Stimulated activated CD4-positive, alpha-beta T cell treated with anti-CD3 and anti-CD28 coated beads, Interleukin-1b, Interleukin-23, amount 100 ng/mL, for 24 hours (primary cell): ENCODE measurements at places on chromosomes 2 and 18.

DNA sequence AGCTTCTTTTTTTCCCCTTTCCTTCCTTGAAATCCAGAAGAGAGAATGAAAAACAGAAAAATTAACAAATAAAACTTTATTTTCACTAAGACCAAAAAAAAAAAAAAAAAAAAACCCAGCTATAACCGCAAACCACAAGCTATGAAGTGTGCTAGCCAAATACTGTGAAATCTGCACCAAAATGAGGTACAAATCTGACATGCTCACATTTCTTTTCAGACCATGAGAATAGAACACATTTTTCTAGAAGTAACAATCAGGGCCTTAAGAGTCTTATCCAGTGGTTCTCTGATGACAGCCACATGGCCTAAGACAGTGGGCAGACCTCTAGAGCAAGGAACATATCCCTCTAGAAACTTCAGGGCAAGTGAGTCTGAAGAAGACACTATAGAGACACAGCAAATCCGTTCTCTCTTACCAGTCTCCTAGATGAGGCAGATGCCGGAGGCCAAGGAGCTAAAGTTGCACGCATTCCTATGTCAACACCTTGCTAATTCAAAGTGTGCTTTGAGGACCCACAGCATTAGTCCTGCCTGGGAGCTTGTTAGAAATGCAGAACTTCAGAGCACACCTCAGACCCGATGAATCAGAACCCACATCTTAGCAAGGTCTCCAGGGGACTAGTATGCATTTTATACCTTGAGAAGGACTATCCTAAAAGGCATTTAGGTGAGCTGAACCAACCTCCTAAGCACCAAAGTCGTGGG is 317.1 kb downstream of the MYCN start:
- no peak for DNase-seq

- peak; percentile 60 for DNase-seq
Observed at GRCh38 chr2:203327901-203328759, at the start of gene ABI2. ABI2 (plus strand) TSS chr2:203328394; CDS start chr2:203328515, 121 bp downstream.

DNA sequence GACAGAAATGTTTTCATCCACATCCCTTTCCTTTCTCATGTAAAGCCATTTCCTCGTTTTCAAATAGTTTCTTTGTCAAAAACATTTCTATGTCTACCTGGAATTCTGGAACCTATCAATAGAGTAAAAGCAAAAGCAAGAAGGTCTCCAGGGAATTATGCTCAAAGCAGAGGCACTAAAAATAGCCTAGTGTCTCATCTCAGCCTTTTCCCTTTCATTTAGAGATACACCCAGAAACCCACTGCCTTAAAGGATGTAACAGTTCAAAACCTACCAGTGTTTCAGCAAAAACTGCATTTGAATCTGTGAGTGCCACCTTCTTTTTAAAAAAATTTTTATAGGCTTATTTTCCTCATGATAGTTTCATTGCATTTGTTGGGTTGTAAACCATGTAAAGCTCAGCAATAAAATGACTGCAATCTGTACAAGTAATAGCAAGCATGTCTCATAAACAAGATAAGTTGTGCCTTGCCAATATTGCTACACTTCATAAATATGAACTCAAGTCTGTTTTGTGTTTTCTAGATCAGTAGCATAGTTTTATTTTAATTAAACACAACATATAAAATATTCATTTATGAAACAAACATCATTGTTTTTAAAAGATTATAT is 927.3 kb upstream of the ACVR2A start:
- DNase-seq: no peak

DNA sequence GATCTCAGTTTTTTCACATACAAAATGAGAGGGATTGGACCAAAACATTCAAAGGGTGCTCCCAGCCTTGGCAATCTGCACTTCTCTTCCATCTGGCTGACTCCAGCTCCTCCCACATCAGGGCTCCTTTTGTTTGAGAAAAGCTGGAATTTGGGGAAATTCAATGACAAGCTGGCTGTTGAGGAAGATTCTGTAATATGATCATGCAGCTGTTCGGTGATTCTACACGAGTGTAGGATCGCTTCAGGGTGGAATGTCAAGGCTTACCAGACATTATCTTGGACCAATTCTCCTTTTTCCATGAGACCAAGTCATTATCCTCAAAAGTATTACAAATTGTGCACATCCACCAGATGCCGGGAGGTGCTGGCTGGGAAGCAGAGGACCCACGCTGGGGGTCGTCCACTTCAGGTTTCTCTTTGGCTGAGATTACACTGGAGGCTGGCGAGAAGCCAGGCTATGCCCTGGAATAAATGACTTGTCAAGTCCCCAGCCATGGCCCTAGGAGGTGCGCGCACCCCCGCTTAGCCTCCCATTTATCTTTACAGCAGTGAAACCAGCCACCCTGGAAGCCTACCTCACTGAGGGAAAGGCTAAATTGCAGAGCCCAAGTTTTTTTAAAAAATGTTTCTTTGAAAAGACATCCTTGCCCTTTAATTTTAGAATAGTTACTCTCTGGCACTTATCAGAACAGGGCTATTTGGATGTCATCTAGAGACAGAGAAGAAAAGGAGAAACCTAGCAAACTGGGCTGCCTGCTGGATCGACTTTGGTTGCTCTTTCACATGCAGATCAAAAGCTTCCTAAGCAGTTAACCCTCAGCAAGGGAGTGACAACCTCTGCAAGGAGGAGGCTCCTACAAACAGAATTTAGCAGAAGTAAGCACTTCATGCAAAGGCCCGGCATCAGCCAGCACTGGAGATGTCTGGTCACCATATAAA is 42.5 kb upstream of the LCLAT1 start:
- DNase-seq: no peak

DNA sequence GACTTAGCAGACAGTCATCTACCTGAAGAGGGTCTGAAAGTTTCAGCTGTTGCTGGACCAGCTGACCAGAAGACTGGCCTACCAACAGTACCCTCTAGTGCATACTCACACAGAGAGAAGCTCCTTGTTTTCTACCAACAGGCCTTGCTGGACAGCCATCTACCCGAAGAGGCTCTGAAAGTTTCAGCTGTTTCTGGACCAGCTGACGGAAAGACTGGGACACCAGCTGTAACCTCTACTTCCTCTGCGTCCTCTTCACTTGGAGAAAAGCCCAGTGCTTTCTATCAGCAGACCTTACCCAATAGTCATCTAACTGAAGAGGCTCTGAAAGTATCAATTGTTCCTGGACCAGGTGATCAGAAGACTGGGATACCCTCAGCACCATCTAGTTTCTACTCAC is 63.2 kb downstream of the ALMS1 start:
- DNase-seq: no peak

- DNase-seq: no peak
Observed at GRCh38 chr2:64641599-64641998, 12.1 kb downstream of the SERTAD2 start.

DNA sequence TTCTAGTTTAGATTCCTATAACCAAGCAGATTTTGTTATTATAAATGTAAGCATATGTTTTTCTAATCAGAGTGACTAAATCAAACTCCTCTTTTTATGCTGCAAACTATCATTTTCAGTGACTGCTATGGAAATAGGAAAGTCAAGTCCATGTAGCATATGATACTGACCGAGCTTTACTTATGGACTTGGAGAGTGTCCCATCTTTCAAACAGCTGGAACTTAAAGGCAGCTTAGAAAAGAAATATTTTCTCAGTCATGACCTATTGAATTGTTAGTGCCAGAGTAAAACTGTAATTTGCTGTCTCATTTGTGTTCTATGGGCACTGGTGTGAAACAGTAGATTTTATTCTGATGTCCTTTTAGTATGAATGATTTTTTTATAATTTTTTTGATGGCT is 76.7 kb downstream of the PHLPP1 start:
- no peak for DNase-seq

- no peak for DNase-seq
Observed at GRCh38 chr18:58856881-58857280, 7.8 kb upstream of the ZNF532 start.

DNA sequence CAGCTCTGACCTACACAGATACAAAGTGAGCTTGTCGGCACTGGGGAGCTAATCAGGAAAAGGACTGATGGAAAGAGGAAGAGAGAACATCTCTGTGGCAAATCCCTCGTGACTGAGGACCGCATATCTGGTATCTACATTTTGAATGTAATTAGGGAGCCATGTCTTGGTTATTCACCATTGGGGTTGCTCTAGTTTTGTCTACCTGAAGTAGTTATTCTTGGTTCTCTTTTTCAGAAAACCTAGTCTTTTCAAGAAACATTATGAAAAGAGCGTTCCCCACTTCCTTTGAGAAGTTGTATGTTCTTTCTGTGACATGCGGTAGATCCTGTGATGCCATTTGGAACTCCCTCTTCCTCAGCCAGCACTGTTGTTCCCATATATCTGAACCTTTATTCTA is 104.4 kb downstream of the DOCK10 start:
- no peak for DNase-seq

DNA sequence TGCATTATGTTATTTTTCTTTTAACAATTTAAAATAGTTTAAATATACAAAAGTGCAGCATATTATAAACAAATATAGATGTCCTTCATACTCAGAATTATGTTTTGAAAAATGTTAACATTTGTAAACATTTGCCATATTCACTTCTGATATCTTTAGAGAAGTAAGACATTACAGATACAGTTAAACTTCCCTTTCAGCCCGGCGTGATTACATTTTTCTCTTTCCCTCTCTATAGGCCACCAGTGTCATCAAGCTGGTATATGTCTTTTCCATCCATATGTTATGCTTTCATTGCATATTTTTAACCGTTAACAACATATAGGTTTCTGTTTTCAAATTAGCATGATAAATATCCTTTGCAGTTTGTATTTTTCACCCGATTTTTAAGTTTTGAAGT is 27.1 kb downstream of the TTC39C start:
- no peak for DNase-seq

GRCh38 chr2:143410082-143410897 is 281.1 kb downstream of the ARHGAP15 start:
- DNase-seq: no peak

DNA sequence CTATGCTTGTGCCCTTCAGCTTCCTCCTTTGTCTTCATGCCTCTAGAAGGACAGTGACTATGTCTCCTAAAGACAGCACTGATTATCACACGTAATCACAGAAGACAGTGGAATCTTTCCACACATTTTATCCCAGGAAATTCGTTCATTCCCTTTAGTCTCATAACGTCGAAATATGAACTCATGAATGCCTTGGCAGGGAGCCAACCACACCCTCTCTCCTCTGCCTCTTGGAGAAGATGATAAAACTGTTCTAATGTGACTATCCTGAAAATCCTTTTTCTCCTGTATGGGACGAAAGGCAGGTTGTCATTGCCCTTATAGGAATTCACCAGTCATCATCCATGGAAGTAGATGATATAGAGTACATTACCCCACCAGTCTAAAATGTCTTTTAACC is 726.6 kb upstream of the FANCL start:
- DNase-seq: no peak

- no peak for DNase-seq
Observed at GRCh38 chr18:52682260-52682659, 342.3 kb downstream of the DCC start.

GRCh38 chr2:134217924-134218323 is 35.9 kb upstream of the MGAT5 start:
- DNase-seq: no peak

DNA sequence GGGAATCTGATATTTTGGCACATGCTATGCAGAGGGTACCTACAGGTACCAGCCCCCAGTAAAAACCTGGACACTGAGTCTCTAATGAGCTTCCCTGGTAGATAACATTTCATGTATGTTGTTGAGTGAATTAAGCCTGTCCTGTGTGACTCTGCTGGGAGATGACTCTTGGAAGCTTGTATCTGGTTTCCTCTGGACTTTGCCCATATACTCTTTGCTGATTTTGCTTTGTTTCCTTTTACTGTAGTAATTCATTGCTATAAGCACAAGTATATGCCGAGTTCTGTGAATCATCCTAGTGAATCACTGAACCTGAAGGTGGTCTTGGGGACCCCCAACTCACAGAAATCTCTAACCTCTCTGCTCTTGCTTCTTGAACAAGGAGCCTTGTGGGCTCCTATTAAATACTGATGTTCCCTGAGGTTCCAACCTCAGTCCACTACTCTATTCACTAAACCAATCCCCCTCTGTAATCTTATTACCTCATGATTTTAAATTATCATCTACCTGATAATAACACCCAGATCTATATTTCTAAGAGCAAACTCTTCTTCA is 94.3 kb upstream of the WDSUB1 start:
- no peak for DNase-seq

DNA sequence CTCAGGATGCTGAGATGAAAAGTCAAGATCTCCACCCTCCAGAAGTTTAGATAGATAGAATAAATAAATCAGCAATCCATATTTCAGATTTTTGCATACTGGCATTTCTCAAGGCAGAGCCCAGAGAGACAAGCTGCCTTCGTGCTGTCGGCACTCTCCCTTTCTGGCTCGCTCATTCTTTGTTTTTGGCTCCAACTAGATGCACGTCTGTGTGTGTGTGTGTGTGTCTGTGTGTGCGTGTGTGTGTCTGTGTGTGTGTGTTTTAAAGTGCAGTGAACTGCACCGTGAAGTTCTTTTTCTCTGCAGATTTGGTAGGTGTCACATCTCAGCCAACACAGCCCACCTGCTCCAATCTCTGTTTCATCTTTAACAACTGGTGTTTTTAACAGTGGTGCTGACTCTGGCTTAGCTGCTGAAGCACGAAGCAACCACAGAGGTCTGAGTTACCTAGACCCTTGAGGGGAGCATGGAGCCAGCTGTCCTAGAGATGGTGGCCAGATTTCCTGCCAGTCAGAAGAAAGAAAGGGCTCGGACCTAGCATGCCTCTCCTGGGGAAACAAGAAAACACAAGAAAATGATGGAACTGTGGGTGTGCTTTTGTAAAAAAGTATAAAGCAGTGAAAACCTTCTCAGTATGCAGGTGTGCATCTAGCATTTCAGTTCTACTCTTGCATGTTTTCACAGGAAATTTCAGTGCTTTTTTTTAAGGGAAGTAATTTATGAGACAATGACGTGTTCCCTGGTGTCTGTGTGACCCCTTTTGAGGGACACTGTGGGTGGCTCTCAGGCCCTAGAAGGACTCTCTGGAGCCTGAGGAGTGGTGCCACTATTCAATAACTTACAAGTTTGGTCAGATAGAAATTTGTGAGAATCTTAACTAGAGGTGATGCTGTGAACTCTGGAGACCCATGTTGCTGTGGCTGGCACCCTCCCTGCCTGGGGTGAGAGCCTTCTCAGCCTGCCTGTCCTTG is 364.3 kb downstream of the RNF144A start:
- DNase-seq: no peak

- no peak for DNase-seq
Observed at GRCh38 chr2:62293151-62293489, 97.2 kb downstream of the B3GNT2 start.

GRCh38 chr2:187117483-187117882 is 268.5 kb upstream of the ZSWIM2 start:
- no peak for DNase-seq

- DNase-seq: no peak
Observed at GRCh38 chr2:240249423-240250149, 109.1 kb upstream of the OTOS start.
